Stimulated activated CD4-positive, alpha-beta T cell treated with anti-CD3 and anti-CD28 coated beads, Interleukin-1b, Interleukin-23, amount 100 ng/mL, for 4 hours (primary cell): ENCODE measurements at places on chromosomes 5 and 9.

GRCh38 chr5:17174965-17175364, 42.5 kb upstream of the BASP1 start:
- no peak for DNase-seq

DNA sequence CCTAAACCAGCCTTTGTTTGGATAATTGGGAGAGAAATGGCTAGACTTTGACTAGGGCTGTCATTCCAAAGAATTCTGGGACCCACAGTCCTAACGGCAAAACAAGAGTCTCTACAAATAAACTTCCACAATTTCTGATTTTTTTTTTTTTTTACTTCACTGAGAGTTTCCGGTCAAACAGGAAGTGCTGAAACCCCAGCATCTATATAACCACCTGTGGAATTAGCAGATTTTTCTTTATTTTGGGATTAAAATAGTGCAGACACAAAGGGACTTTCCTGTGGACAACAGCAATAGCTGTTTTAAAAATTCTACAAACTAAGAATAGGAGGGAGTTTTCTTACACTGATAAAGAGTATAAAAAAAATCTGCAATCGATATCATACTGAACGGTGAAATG, 157.4 kb downstream of the ARSB start:
- no peak for DNase-seq

DNA sequence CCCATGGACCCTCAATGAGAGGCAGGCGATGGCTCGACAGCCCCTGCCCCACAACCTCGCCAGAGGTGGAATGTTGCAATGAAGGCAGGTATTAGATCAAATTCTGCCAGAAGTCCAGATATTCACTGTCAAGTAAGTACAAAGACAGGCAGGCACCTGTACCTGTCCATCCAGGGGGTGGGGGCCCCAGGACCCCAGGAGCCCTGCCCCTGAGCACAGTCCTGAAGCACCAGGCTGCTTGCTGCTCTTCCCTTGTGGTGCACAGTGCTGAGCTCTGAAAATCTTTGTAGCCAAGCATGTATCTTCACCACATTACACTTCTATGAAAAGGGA, 26.2 kb upstream of the HMCN2 start:
- no peak for DNase-seq

DNA sequence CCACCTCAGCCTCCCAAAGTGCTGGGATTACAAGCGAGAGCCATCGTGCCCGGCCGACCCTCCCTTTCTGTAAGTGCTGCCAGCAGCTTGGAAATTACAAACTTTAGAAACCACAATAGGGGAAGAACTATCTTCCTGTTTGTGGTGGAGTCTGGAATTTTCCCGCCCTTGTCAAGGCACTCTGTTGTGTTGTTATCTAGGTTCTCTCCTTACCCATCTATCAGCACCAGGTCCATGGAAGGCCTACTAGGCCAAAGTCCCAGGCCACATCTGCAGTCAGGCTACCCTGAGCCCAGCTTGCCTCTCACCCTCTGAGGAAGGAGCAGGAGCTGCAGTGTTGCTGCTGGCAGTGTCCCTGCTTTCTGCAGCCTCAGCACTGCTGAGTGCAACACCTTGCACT, 214.9 kb downstream of the MCTP1 start:
- no peak for DNase-seq

GRCh38 chr9:37033141-37033540, 927 bp downstream of the PAX5 start:
- no peak for DNase-seq

DNA sequence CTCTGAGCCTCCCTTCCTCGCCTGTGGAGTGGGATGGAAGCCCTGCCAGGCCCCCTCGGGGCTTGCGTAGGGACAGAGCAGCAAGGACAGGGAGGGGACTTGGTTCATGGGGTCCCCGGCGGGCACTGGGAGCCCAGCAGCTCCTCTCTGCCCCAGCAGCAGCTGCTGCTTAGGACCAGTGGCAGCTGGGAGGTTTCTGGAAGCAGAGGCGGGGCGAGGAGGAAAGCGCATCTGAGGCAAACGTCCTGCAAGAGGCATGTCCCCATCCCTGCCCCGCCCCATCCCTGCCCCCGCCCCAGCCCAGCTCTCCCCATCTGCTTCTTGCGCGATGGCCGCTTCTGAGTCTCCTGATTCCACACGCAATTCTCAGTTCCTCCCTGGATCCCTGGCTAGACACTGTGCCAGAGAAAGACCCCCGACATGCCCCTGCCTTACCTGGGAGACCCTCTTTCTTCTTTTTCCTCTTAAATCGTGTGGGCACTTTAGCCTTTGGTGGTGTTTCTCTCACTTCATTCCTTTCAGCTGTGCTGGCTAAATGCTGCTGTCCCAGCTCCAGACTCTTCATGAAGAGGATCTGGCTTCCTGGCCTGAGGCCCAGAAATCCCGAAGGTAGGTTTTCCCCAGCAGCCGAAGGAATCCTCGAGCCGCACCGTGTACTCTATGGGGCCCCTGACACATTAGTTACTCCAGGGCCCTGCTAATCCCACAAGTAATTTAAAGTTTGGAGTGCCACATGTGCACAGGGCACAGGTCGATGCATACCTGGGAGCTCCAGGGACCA, 4.4 kb upstream of the OR2S2 start:
- no peak for DNase-seq

- DNase-seq, result no peak
Observed at GRCh38 chr9:74554751-74555419, 57.8 kb downstream of the RORB start.

DNA sequence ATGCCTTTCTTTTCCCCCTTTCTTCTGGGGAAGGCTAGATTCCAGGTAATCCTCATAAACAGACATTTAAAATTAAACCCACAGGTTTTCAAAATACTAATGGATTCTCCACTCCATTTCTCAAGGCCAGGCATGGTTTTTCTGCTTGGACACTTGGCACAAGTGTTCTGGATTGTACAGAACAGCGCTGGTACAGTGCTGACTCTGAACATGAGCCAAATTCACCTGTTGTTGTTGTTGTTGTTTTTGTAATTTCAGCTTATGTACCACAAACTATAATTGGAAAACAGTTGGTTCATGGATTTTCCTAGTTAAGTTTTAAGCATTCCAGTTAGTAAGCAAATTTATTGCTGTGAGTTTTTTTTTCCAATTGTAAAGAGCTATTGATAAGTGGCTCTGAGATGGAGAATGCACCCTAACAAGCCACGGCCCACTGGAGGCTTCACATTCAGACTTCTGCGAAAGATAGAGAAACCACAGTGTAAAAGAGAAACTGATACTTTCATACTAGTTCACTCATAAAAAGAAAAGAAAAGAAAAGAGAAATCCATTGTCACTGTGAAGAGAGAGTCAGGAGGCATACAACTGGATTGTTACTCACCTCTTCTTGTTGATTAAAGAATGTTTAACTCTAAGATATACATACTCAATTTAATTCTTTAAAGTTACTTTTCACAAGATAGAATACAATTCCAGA, 16.2 kb upstream of the ITGA1 start:
- no peak for DNase-seq

- no peak for DNase-seq
Observed at GRCh38 chr9:126388964-126389708, 62.5 kb downstream of the MVB12B start.

DNA sequence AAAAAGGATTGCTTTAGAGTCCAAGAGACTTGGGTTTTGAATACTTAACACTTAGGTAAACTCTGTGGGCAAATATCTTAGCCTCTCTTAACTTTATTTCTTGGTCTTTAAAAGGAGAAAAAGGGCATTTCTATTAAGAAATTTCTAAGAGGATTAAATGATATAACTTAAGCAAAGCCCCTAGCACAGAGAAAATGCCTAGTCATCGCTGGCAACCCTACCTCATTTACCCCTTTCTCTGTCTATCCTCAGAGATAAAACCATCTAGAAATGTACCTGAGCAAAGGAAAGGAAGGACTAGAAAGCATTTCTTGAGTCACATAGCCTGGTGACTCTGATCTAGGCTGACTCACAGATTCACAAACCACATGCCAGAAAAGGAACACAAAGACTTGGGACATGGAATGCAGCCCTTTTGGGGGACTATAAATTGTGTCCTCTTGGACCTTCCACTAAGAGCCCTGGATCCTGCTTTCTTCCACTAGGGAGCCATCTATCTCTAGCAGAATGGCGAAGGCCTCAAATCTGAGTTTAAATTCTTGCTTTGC, 120.6 kb downstream of the FOXD1 start:
- no peak for DNase-seq

DNA sequence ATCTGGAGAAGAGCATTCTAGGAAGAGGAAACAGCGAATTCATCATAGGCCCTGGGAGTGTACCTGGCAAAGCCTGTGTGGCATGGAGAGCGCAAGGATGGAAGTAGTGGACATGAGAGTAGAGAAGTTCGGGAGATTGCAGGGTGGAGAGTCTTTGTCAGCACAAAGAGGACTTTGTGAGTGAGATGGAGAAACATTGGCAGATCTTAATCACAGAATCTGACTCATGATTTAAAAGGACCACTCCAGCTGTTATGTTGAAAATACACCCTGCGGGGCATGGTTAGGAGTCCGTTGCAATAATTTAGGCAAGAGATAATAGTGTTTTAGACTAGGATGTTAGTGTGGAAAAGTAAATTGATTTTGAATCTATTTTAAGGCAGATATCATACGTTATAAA, 116.9 kb downstream of the HACD4 start:
- no peak for DNase-seq

GRCh38 chr9:26244661-26245451, 566.6 kb upstream of the TUSC1 start:
- DNase-seq, result no peak

GRCh38 chr5:52707616-52708015, 80.1 kb upstream of the ITGA1 start:
- no peak for DNase-seq

DNA sequence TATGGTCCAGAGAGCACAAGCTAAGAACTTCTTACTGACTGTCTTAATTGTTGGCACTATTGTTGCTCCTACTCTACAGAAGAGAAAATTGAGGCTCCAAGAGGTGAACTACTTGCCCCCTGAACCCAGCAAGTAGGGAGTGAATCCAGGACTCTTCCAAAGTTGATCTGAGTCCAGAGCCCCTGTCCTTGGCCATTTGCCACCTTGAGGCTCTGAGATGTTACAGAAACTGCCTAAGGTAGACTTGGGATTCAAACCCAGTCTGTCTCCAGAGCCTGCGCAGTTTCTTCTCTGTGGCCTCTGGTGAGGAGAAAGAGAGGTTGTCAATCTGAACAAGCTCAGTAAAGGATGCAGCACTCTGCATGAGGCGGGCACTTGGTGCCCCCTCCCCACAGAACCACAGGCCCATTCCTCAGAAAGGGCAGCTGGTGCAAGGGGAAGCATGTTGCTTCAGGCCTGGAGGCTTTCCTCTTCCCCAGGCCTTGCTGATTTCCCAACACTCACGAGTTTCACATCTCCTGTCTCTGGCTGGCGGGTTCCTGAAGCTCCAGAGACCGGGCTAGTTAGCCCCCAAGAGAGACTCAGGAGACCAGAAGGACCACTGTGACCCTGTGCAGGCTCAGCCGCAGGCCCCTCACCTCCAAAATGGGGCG, 2.9 kb upstream of the LCP2 start:
- no peak for DNase-seq

- DNase-seq, result no peak
Observed at GRCh38 chr9:76571288-76571687, 112.3 kb downstream of the GCNT1 start.

DNA sequence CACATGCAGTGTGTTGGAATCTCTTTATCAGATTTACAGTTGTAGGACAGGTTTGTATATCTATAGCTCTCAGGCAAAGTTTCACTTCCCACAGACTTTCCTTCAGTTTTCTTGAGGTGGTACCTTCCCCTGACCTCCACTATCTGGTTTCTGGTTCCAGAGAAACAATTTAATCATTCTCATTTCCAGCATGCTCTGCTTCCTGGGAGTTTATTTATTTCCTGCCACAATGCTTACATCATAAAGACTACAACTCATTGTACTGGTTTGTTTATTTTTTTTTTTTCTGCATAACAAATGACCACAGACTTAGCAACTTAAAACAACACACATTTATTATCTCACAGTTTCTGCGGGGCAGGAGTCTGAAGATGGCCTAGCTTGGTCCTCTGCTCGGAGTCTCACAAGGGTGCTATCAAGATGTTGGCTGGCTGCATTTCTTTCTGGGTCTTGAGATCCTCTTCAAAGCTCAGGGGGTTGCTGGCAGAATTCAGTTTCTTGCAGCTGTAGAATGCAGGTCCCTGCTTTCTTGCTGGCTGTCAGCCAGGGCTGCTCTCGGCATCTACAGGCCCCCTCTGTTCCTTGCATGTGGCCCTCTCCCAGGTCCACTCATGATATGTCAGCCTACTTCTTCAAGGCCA, 247.7 kb downstream of the ENC1 start:
- no peak for DNase-seq

DNA sequence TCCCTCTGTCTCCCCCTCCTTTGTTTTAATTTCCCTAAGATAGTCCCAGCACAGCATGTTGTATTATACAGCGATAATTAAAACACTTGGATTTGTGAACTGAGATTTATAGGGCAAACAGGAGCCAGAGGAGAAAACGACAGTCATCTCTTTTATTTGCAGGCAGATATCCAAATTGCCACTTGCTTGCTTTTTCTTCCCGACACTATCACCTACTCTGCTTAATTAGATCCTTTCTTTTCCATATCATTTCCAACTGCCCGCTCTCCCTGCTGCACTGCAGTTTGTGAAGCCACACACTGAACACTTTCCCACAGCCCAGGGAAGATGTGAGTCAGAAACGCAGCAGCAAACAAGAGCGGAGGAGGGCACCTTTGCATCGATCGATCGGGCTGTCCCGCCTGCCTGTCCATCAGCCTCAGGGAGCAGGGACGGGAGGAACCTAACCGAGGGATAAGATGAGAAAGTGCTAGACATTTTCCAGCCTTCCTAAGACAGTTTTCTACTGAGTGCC, 35.8 kb upstream of the SPRY4 start:
- no peak for DNase-seq

DNA sequence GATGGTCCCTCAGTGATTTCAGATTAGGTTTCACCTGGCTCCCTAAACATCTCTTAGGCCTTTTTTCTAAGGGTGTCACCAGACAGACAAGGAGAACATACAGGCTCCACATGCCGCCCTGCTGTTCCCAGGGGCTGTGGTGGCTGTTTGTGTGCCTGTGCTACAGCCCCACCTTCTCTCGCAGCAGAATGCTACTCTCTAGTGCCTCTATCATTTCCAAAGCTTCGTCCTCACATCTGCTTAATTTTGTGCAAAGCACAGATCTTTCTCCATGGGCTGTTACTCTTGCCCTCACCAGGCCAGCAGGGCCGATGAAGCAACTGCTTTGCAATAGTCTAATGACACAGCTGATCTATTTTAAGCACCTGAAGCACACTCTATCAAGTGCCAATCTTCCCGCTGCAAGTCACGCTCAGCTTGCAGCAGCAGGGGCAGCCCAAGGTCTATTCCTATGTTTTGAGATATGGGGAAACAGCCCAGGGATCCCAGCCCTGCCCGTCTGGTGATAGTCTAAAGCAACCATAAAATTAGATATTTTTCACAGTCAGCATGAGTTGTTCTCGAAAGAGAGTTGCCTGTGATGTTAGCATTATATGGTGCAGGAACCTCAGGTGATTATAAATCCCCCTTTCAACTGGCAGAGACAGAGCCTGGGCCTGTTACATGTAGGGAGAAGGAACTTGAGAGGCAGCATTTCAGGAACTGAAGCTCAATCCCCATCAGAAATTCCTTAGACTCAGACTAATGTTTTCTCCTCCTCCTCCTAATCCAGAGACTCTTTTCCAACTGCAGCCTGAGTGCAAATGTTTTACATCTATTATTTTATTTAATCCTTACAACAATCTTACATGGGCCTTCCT, 12.7 kb downstream of the ABLIM3 start:
- DNase-seq, result no peak
